SHP77 (cell line): ENCODE measurements at places on chromosomes 11 and 22.

- no peak for DNase-seq
Observed at GRCh38 chr11:35721651-35722282, 59.2 kb downstream of the TRIM44 start.

- no peak for DNase-seq
Observed at GRCh38 chr11:115996125-115996807, 492.1 kb upstream of the CADM1 start.

- DNase-seq: no peak
Observed at GRCh38 chr11:11806586-11806985, 35.2 kb upstream of the USP47 start.

GRCh38 chr22:39408173-39408572 lies 8.6 kb downstream of the TAB1 start:
- DNase-seq: no peak
